ENCODE measurements at places on chromosomes 2 and 18. TPM values are rescaled to one million over a fixed set of nuclear protein-coding genes. Genes with fewer than 3 reads are reported as not detected.

- no peak for DNase-seq
- H3K4me3 ChIP-seq = no peak overlapping the region
- H3K4me1 ChIP-seq = no peaks in the 10 kb centered on the region
- no peaks in the 10 kb centered on the region for H3K36me3 ChIP-seq
- no peaks in the 10 kb centered on the region for H3K27me3 ChIP-seq
These were observed 29.3 kb upstream of the OTOS start for GRCh38 chr2:240169486-240170353.

- no peaks in the 10 kb centered on the region for H3K27me3 ChIP-seq
- H3K4me1 ChIP-seq = peaks cover 81% of the 10 kb centered on the region
- H3K27ac ChIP-seq = peak overlapping the region; percentile 97
- no peaks in the 10 kb centered on the region for H3K36me3 ChIP-seq
- no peak overlapping the region for H3K4me3 ChIP-seq
These were observed 125.8 kb downstream of the TANC1 start for GRCh38 chr2:159094173-159094737.

The CIB4 gene
- polyA plus RNA-seq = not detected

- H3K4me3 ChIP-seq = no peak overlapping the region
- DNase-seq = no peak
- H3K27me3 ChIP-seq = no peaks in the 10 kb centered on the region
- H3K4me1 ChIP-seq = peaks cover 6% of the 10 kb centered on the region
- H3K36me3 ChIP-seq = no peaks in the 10 kb centered on the region
- no peak overlapping the region for H3K27ac ChIP-seq
These were observed 11.8 kb downstream of the NEU4 start for GRCh38 chr2:241820625-241821384.

GRCh38 chr18:7778181-7778580, 211.1 kb downstream of the PTPRM start:
- no peak for DNase-seq
- H3K4me1 ChIP-seq = no peaks in the 10 kb centered on the region
- H3K27ac ChIP-seq = no peak overlapping the region

The SP100 gene
- polyA plus RNA-seq = 33.7 TPM

GRCh38 chr18:11789716-11790510, 61.3 kb upstream of the CHMP1B start:
- H3K4me1 ChIP-seq = no peaks in the 10 kb centered on the region
- no peak overlapping the region for H3K27ac ChIP-seq
- no peak for DNase-seq
- no peak overlapping the region for H3K4me3 ChIP-seq
- H3K36me3 ChIP-seq = no peaks in the 10 kb centered on the region
- peaks cover 1% of the 10 kb centered on the region for H3K27me3 ChIP-seq

DNA sequence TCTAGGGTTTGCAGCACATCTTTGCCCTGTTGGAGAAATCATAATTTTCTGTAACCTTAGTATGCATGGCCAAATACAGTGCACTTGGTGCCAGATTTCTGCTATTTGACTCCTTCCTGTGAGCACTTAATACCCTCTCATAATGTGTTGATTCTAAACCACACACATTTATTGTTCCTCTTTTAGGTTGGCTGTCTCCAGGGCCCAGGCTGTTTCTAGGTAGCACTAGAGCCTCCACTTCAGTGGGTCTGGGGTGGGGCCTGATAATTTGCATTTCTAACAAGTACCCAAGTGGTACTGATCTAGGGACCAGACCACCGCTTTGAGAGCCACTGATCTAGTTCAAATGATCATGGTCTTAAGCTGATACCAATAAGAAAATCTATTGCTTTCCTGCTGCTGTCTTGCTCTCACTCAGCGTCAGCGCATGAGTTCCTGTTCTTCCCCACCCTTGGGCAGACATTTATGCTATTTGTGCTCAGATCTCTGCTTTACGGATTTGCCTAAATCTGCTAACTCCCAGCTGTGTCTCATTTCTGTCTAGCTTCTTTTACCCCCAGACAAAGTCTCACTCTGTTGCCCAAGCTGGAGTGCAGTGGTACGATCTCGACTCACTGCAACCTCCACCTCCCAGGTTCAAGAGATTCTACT, 7.4 kb downstream of the PTRHD1 start:
- no peaks in the 10 kb centered on the region for H3K4me1 ChIP-seq
- H3K4me3 ChIP-seq = no peak overlapping the region
- H3K36me3 ChIP-seq = no peaks in the 10 kb centered on the region
- H3K27ac ChIP-seq = no peak overlapping the region

- no peak overlapping the region for H3K27ac ChIP-seq
- H3K27me3 ChIP-seq = no peaks in the 10 kb centered on the region
- DNase-seq = no peak
- H3K4me3 ChIP-seq = no peak overlapping the region
- peaks cover 20% of the 10 kb centered on the region for H3K4me1 ChIP-seq
- H3K36me3 ChIP-seq = no peaks in the 10 kb centered on the region
These were observed 59.2 kb upstream of the KLF7 start for GRCh38 chr2:207224791-207225482.

The BOLL gene
- polyA plus RNA-seq = not detected

The CYP1B1 gene
- polyA plus RNA-seq = 0.01 TPM

The C2orf92 gene
- 2.7 TPM for polyA plus RNA-seq

The SPHKAP gene
- polyA plus RNA-seq = not detected

GRCh38 chr2:36559221-36559942, 38.6 kb downstream of the FEZ2 start:
- peak overlapping the region; percentile 40 for H3K4me3 ChIP-seq
- peak; percentile 37 for DNase-seq
- peak overlapping the region; percentile 98 for H3K27ac ChIP-seq
- no peaks in the 10 kb centered on the region for H3K27me3 ChIP-seq

The RAB12 gene
- 9.2 TPM for polyA plus RNA-seq

The PIK3C3 gene
- polyA plus RNA-seq = 19.5 TPM

DNA sequence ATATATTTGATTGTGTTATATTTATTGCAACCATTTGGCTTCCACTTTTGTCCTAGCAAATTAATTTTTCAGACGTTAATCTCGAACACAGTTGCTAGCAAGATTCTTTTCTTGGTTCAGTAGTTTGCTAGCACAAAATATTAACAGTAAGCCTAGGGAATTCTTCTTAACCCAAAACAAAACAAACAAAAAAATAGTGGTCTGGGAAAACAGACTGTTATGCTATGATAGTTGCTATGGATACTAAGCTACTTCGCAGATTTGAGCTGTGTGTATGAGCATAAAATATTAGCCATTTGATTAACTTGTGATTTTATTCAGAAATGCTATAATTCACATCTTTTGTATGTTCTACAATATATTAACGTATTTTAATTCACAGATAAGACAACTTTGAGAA, 541.5 kb upstream of the NETO1 start:
- no peaks in the 10 kb centered on the region for H3K27me3 ChIP-seq
- no peak overlapping the region for H3K27ac ChIP-seq
- no peak overlapping the region for H3K4me3 ChIP-seq
- no peaks in the 10 kb centered on the region for H3K4me1 ChIP-seq

The GCG gene
- polyA plus RNA-seq = not detected

- H3K27me3 ChIP-seq = no peaks in the 10 kb centered on the region
- no peak overlapping the region for H3K27ac ChIP-seq
- H3K36me3 ChIP-seq = no peaks in the 10 kb centered on the region
- DNase-seq = no peak
- no peak overlapping the region for H3K4me3 ChIP-seq
These were observed 470.8 kb upstream of the VRK2 start for GRCh38 chr2:57575700-57576268.

The SRD5A2 gene
- polyA plus RNA-seq = not detected

The MAP4K4 gene
- 60.2 TPM for polyA plus RNA-seq

DNA sequence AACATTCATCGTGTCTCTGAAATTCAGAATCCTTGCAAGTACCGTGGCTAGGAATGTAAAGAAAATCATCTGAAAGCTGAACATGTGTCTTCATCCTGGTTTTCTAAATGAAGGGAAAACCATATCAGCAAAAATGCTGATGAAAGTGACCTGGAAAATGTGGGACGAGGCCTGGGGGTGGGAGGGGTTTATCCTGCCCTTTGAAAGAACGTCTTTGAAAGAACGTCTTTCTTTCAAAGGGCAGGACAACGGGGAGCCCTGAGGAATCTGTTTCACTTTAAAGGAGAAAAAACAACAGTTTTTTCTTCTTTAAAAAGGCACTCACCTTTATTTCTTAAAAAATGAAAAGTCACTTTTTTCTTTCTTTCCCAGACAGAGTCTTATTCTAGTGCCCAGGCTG, 185.2 kb downstream of the ALPK2 start:
- peaks cover 1% of the 10 kb centered on the region for H3K27me3 ChIP-seq
- no peak overlapping the region for H3K4me3 ChIP-seq
- no peak for DNase-seq
- no peaks in the 10 kb centered on the region for H3K4me1 ChIP-seq
- no peak overlapping the region for H3K27ac ChIP-seq

DNA sequence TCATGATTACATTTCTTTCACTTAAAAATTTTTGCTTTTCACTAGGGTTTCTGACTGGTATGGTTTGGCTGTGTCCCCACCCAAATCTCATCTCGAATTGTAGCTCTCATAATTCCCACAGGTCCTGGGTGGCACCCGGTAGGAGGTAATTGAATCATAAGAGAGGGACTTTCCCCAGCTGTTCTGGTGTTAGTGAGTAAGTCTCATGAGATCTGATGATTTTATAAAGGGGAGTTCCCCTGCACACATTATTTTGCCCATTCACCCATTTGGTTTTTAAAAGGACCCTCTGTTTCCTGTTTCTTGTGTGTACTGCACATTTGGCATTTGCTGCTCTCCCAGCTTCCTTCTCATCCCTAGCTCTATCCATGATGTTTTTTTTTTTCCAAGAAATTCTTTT, 27.8 kb upstream of the NETO1 start:
- no peaks in the 10 kb centered on the region for H3K27me3 ChIP-seq
- H3K4me1 ChIP-seq = no peaks in the 10 kb centered on the region
- DNase-seq = no peak
- no peak overlapping the region for H3K27ac ChIP-seq
- no peak overlapping the region for H3K4me3 ChIP-seq
- H3K36me3 ChIP-seq = no peaks in the 10 kb centered on the region

DNA sequence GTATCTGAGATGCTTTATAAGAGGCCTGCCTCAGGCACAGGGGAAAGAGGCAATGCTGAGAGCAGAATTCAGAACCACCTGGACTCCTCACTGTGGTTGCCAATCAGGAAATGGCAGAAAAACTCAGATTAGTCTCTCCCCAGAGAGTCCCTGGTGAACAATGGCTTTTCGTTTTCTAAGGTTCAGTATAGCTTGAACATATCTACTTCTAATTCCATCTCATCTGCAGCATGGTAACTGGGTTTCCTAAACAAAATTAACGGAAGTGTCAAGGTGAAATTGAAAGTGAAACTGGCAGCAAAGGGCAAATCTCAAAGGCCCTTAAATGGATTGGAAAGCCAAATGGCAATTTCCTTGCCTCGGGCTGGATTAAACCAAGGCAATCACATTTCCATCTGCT, 480.2 kb upstream of the ACVR2A start:
- no peaks in the 10 kb centered on the region for H3K4me1 ChIP-seq
- H3K36me3 ChIP-seq = no peaks in the 10 kb centered on the region
- H3K27me3 ChIP-seq = no peaks in the 10 kb centered on the region
- no peak overlapping the region for H3K27ac ChIP-seq

GRCh38 chr2:37052600-37053332, 31.4 kb downstream of the HEATR5B start:
- H3K4me1 ChIP-seq = no peaks in the 10 kb centered on the region
- no peak overlapping the region for H3K4me3 ChIP-seq
- H3K36me3 ChIP-seq = peaks cover 3% of the 10 kb centered on the region
- H3K27ac ChIP-seq = no peak overlapping the region

The ARHGAP25 gene
- 0.50 TPM for polyA plus RNA-seq

DNA sequence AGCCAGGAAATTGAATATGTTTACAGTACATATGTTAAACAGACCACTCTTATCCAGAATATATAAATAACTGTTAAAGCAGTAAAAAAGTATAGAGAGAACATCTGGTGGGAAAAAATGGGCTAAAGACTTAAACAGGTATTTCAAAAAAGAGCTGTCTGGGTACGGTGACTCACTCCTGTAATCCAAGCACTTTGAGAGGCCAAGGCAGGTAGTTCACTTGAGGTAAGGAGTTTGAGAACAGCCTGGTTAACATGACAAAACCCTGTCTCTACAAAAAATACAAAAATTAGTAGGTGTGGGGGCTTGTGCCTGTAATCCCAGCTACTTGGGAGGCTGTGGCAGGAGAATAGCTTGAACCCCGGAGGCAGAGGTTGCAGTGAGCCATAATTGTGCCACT, 171.4 kb upstream of the FSIP2 start:
- no peaks in the 10 kb centered on the region for H3K4me1 ChIP-seq
- no peak for DNase-seq
- no peaks in the 10 kb centered on the region for H3K27me3 ChIP-seq
- H3K27ac ChIP-seq = no peak overlapping the region
- H3K4me3 ChIP-seq = no peak overlapping the region
- H3K36me3 ChIP-seq = no peaks in the 10 kb centered on the region

The STK16 gene
- 63.2 TPM for polyA plus RNA-seq

DNA sequence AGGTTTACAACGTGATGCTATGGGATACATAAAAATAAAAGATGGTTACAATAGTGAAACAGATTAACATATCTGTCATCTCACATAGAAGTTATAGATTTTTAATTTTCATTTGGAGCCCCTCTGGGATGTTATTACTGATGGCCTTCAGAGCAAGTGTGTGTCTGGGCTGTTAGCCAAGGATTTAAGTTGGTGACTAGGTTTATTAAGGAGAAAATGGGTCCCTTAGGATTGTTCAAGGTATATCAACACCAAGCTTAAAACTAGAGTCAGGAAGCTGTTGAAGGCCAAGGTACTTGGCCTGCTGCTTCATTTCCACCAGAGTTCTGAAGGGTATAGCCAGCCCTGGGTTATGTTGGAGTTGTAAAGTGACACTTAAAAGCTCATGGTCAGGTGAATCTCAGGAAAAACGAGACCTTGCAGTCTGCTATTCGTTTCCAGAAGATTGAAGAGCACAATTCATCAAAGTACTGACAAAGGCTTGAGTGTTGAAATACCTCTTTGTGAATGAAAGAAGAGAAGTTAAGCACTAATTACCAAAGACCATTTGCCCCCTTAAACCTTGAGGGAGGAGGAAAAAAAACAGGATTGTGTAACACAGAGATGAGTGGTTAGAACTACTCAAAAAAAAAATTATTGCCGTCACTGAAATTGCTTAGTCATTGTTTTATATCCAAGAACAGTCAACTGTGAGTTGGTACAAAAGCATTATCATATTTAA, 48.4 kb downstream of the MAP2 start:
- H3K27me3 ChIP-seq = no peaks in the 10 kb centered on the region
- H3K27ac ChIP-seq = peak overlapping the region; percentile 54
- DNase-seq = peak; percentile 7
- no peak overlapping the region for H3K4me3 ChIP-seq
- peaks cover 42% of the 10 kb centered on the region for H3K4me1 ChIP-seq
- H3K36me3 ChIP-seq = no peaks in the 10 kb centered on the region

The TM4SF20 gene
- not detected for polyA plus RNA-seq

The NAT8 gene
- 0.19 TPM for polyA plus RNA-seq

DNA sequence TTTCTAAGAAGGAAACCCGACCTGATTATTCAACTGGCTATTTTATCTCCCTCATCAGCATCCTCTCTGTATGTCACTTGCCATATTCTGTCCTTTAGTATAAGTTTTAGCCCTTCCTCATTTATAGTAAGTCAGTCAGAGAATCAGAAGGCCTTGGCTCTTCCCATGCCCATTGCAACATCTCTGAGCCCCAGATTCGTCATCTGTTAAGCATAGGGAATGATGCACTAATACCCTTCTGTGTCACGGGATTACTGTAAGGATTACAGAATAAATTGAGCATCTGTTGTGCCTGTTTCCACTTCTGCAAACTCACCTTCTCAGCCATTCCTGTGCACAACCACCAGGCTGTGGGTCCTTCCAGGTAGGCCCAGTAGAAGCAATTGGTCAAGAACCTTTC, 258.1 kb upstream of the RAB12 start:
- H3K36me3 ChIP-seq = no peaks in the 10 kb centered on the region
- H3K4me1 ChIP-seq = no peaks in the 10 kb centered on the region
- DNase-seq = no peak
- H3K4me3 ChIP-seq = no peak overlapping the region
- no peak overlapping the region for H3K27ac ChIP-seq

GRCh38 chr2:122543815-122544214, 788.4 kb downstream of the TSN start:
- no peaks in the 10 kb centered on the region for H3K4me1 ChIP-seq
- H3K27me3 ChIP-seq = no peaks in the 10 kb centered on the region
- H3K36me3 ChIP-seq = no peaks in the 10 kb centered on the region

Data from endothelial cell of umbilical vein (primary cell).